ENCODE measurements at places on chromosomes 6 and 20.

DNA sequence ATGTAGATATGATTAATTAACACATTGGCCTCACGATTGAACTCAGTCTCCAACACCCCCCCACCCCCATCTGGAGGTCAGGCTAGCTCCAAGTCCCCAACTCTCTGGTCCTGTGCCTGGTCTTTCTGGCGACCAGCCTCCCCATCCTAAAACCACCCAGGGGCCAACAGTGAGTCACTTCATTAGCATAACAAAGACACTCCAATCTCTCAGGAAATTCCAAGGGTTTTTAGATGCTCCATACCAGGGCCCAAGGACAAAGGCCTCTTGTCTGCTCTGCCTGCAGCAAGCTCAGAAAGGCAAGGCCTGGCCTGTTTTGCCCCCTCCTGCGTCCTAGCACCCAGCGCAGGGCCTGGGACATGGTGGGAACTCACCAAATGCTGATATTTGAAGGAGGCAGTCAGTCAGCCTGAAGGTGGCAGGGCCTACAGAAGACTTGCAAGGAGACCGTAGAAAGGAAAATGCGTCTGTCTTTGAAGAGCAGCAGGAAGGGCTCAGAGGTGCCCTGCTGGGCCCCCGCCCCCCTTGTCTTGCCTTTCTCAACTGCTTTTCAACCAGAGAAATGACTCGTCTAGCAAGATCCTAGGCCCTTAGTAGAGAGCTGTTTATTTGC lies 184.7 kb downstream of the CDH4 start:
- DNase-seq, result no peak

- DNase-seq, result no peak
Measured at GRCh38 chr20:63452341-63452740, 20.1 kb downstream of the KCNQ2 start.

DNA sequence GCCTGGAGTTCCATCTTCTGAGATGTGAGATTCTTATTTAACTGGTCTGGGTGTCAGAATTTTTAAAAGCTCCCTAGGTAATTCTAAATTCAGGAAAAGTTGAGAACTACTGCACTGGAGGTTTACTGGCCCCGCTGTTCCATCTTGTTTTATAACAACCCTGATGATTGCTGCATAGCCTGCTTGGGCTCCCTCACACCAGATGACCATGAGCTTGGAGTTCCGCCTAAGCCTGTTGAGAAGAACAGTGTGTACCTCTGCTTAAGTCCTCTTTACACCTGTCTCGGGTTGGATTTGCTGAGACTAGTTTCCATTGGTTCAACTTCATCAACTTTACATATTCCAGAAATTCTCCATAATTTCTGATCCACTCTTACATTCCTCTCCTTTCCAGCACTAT lies 77.9 kb downstream of the FKBP5 start:
- DNase-seq, result no peak

- DNase-seq, result no peak
Measured at GRCh38 chr6:47573109-47573508, 95.5 kb downstream of the CD2AP start.

DNA sequence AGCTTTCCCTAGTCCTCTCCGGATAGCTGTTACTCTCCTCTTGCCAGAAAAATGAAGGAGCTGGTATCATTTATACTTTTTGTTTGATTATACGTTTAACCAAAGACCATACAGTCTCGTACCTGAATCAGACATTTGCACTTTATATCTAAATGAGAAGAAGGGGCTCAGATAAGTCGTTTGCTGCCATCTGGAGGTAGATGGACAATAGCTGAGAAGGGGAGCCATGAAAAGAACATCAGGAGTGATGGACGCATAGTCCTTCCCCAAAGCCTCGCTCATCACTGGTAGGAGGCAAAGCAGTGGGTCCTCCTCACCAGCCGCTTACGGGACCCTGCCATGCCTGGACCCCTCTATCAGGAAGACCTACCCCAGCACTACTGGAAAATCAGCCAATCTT lies 45.4 kb downstream of the RPF2 start:
- no peak for DNase-seq

GRCh38 chr6:31614684-31615578 lies at the start of gene AIF1:
Gene AIF1, plus strand, starts transcription at chr6:31615234. Its CDS starts 96 bp downstream, at chr6:31615330.
- peak; percentile 25 for DNase-seq

DNA sequence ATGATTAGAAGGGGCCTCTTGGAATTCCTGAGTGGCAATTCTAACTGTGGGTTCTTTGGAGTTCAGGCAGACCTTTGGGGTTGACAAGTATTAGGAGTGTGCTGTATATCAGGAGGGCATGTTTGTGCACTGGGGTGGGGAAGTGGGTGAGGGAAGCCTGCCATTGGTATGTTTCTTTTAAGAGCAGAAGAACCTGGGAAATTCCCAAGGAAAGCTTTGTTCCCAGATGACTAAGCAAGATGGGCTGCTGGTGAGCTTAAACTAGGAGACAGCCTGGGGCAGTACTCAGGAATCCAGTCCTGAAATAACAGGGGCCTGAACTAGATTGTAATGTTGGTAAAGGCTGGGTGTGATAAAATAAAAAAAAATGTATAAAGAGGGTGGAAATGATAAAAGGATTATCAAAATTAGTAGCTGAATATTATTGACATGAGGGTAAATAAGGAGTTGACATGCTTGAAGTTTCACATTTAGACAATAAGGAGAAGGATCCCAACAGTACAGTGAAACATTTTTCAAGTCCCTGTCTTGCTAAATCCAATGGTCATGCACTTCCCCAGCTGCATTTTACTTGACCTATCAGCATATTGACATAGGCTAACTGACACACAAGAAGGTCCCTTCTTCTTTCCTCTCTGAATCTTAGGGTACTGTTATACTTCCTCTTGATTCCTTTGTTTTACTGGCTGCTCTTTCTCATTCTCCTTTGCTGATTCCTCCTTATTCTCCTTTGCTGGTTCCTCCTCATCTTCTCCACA lies 18.4 kb upstream of the IFNGR1 start:
- no peak for DNase-seq

DNA sequence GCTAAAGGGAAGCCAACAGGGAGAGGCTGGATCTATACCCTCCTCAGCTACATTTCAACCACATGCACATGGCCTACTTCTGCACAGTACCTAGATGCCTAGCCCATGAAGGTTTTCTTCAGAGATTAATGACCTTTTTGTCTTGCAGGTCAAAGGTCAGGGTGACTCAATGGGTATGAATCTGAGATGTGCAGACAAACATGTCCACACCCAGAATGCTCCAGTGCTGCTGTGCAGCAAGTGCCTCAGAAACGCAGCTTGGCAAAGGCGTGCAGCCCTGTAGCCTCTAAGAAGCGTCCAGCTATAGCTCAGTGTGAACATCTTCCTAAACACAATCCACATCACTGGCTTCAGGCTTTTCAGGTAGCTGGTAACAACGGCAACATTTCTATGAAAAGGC lies 24.4 kb downstream of the MAP1LC3A start:
- no peak for DNase-seq

DNA sequence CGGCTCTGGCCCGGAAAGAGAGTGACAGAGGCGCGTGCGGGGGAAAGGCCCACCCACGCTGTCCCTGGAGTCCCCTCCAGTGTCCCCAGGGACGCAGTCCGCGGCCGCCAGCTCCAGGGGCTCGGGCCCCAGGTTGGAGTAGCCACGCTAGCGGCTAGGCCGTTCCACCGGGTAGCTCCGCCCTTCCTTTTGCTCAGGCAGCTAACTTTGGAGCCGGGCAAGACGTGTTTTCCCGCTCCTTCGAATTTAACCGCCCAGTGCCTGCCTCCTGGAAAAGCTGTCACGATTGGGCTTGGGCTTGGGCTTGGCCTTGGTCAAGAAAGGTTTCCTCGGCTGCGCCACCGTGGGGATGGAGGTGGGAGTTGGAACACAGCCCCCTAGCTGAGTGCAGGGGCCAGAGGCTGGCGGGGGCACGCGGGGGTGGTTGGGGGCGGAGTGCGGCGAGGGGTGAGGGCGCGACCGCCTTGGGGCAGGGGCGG lies 4.7 kb downstream of the LINC00237 start:
- no peak for DNase-seq

GRCh38 chr6:44156494-44157151 lies 2.0 kb upstream of the CAPN11 start:
- DNase-seq, result no peak

- DNase-seq, result no peak
Measured at GRCh38 chr6:13434777-13435176, 52.6 kb downstream of the GFOD1 start.

- no peak for DNase-seq
Measured at GRCh38 chr20:23436681-23437080, 2.8 kb upstream of the CSTL1 start.

DNA sequence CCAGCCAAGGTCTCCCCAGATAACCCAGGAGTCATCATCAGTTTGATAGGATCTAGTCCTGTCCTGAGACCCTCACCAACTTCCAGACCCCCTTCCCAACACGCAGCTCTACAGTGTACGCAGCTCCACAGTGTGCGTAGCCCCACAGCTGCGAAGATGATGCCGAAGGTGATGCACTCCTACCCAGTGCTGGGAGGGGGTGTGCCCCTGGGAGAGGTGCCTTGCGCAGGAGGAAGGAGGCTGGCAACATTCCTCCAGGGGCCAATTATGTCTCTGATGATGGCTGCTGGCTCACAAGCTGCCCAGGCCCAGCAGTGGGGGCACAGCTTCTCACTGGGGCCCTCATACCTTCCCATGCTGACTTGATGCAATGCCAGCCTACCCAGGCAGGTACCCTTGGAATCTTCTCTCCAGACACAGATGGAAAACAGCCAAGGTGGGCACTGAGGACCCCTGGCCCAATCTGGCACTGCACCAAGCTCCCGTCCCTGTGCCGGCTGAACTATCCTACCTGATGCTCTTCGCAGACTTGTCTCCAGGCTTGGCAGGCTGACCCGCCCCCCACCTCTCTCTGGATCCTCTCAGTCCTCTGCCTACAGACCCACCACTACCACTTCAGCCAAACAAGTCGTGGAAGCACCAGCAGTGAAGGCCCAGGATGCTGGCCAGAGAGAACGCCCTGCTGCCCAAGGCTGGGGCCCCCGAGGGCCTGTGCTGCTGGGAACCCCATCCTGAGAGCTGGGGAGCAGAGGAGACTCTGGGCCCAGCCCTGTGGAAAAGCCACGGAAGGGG lies 1.4 kb downstream of the ZNF512B start:
- DNase-seq, result no peak

- DNase-seq, result no peak
Measured at GRCh38 chr6:2827142-2827541, 14.5 kb downstream of the SERPINB1 start.

DNA sequence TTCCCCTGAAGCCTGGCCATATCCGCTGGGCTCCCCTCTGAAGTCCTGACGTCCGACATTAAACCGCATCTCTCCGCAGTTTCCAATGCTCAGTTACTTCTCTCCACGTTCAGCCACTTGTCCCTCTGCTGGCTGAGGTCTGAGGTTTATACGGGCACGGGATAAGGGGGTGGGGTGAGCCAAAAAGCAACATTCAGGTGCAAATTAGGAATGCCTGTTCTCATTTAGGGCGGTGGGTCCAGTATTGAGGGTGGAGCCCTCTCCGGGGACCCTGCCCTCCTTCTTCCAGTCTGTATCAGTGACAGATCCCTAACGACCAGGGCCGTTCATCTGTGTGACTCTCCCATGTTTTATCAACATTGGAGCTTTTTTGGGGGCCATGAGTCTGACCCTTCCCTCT lies 1454.4 kb downstream of the HACE1 start:
- no peak for DNase-seq

DNA sequence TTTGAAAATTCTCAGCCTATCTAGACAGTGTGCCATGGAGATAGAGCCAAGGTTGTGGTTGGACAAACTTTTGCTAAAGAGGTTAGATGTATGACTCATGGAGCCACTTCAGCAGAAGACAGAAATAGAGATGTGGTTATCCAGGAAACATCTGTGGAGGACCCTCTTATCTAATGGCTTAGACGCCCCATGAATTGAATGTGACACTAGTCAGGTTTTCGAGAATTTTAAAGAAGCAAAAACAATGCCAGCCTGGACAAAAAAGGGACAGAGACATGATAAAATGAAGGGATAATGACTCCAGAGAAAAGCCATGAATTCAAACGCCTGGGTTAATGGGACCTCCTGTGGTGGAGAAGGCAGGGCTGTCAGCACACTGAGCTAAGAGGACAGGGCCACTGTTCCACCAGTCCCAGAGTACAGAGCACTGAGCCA lies 280.5 kb downstream of the CLVS2 start:
- DNase-seq, result no peak

GRCh38 chr20:58583176-58583575 lies 67.9 kb upstream of the STX16 start:
- no peak for DNase-seq

DNA sequence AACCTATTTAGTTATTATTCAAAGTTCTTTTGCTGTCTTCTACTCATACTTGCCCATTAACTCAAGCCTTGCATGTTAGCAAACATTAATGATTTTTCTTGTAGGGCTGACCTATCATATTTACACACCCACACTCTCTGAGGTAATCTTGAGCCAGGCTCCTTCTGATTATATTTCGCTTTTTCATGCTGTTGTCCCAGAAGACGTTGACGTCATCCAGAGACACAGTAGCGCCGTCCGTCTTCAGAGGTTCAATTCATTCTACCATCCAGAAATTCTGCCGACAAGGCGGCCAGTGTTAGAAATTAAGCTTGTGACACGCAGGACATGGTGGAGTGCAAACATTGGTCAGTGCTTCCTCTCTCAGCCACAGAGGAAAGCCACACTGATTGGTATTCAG lies 584.7 kb downstream of the BMP2 start:
- DNase-seq, result no peak

- DNase-seq, result no peak
Measured at GRCh38 chr20:1166948-1167720, 17.6 kb downstream of the TMEM74B start.

DNA sequence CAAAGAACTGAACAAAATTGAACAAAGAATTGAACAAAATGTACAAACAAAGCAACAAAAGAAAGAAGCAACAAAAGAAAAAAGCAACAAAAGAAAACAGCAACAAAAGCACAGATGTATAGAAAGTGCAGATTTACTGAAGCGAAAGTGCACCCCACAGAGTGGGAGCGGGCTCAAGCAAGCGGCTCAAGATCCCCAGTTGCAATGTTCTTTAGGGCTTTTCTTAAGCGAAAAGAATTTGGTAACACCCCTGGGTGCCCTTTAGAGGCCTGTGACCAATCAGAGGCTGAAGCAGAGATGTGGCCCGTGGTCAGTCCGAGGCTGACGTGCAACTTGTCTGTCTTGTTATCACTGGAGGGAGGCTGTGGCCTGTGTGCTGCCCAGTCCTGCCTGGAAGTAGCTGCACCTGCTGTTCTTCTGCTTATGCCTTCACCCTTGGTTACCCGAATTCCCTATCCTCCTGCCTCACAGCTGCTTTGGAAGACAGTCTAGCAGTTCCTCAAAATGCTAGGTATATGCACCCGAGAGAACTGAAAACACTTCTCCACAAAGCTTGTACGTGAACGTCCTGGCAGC lies 13.2 kb upstream of the KIF25 start:
- DNase-seq, result no peak
